NCI-H2081 (cell line): ENCODE measurements at places on chromosomes 16 and 17.
A peak's percentile ranks its signal among the peaks of the same experiment; 100 is the strongest.

GRCh38 chr16:20203272-20203671 lies 124.0 kb downstream of the GP2 start:
- DNase-seq, result no peak

GRCh38 chr16:29226782-29227181 lies 179.7 kb downstream of the NPIPB11 start:
- no peak for DNase-seq

DNA sequence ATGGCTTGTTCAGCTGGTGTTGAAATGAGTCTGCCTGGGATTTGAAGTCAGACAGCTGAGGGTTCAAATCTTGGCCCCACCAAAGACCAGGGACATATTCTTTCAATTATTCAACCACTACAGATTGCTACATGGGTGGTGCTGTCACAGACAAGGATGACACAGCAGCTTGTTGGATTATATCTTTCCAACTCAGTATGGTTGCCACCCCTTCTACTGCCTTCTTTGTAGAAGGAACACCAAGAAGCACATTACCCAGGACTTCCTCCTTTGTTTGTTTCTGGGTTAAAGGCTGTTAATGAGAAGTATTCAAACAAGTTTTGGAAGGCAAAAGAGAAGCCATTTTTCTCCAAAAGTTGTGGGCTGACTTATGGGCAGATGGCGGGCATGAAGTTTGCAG lies 78.6 kb downstream of the COPRS start:
- no peak for DNase-seq

- DNase-seq, result no peak
Measured at GRCh38 chr17:31448467-31449077, 57.1 kb downstream of the RAB11FIP4 start.

DNA sequence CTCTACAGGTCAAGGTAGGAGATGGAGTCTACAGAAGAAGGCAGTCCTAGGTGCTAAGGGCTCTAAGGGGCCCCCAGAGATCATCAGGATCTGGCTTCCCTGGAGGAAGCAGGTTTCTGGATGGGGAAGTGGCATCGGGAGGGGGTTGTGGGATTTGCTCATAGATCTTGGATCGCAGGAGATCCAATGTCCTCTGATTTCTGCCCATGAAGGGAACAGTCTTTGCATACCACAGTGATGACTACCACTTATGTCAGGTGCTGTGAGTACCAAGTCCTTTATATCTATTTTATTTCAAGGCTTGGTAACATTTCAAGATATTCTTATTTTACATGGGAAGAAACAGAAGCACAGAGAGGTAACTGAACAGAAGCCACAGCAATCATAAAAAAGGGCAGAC lies 164.0 kb downstream of the RGS9 start:
- DNase-seq, result no peak

DNA sequence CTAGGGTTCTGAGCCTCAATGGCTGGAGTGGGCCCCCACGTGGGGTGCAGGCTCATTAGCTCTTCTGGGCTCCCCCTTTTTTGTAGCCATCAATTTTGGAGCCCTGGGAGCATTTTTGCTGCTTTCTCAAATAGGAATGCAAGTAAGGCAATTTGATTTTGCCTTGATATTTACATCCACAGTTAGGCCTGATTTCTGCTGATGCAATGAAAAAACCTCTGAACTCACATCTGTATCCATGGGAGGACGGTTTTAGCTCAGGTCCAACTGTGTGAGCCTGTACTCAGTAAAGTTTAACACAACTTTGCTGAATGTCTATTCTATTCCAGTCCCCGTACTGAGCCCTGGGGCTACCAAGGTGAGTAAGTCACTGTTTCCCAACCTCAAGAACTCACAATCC lies 425.0 kb downstream of the HAPSTR1 start:
- DNase-seq, result no peak

DNA sequence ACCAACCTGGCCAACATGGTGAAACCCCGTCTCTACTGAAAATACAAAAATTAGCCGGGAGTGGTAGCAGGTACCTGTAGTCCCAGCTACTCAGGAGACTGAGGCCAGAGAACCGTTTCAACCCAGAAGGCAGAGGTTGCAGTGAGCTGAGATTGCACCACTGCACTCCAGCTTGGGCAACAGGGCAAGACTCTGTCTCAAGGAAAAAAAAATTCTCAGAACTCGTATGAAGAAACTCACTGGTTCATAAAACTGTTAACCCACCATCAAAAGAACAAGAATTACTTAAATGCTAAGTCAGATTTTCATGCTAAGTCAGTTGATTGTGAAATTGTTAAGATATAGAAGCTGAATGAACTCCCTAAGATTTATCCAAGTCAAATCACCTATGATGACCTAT lies 31.3 kb downstream of the SLC39A11 start:
- DNase-seq, result no peak

GRCh38 chr17:78048346-78049292 lies 79.9 kb downstream of the TMC6 start:
- no peak for DNase-seq

DNA sequence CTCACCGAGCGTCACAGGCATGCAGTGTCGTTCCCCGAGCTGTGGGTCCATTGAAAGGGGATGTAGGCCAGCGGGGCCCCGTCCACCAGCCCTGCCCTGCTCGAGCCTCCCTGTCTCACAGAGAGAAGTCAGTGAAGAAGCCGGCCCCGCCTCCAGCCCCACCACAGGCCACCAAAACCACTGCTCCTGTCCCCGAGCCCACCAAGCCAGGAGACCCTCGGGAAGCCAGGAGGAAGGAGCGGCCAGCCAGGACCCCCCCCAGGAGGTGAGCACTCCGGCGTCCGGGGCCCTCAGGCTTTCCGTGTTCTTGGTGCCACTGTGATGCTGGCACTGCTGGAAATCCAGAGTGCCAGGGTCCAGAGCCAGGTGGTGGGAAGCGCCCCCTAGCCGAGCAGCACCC lies 13.9 kb upstream of the IL17C start:
- no peak for DNase-seq

- no peak for DNase-seq
Measured at GRCh38 chr16:24844101-24845030, 1.4 kb upstream of the SLC5A11 start.

- DNase-seq, result no peak
Measured at GRCh38 chr16:28531777-28532744, 6.7 kb downstream of the NUPR1 start.

DNA sequence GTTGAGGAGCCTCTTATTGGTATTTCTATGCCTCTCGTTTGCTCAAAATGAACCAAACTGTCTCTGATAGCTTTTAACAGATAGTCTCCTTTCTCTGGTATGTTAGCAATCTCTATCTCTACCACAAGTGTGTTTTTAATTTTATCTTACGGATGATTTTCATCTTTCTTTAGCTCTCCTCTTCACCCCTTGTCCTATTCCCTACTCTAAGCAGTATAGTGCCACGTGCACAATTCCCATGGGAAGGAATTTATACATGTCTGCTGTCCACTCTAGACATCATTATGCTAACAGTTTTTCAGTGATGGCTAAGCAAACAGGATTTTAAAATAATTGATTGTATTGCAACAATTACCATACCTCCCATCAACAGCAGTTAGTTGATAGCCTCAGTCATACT lies 177.3 kb downstream of the CYB561 start:
- no peak for DNase-seq

DNA sequence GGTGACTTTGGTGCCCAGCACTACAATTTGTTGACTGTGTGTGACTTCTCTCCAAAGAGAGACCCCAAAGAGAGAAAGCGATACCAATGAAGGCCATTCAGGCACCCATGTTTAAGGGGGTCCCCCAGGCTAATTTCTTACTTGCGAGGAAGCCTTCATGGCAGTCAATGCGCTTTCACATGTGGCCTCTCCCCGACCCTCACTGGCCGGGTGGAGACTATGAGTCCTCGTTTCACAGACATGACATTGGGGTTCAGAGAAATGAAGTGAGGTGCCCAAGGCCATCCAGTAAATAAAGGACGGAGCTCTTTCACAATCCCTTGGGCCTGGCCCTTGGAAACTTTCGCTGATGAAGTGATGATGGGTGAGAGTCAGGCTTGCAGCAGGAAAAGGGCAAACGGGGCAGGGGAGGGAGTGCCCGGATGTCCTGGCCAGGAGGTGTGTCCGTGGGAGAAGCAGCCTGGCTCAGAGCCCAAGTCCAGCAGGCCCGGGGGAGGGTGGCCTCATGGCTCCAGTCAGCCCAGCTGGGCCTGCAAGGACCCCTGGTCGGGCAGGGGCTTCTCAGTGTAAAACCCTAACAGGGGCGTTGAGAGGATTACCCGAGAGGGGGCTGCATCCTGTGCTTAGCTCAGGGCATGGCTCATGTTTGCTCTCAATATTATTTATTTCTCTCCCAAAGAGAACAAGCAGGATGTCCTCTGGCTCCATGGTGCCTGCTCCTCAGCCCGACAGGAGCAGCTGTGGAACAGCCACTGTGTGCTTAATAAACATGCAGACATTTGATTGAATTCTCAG lies 14.7 kb downstream of the TBX2 start:
- no peak for DNase-seq

GRCh38 chr16:71474864-71475263 lies 12.8 kb upstream of the ZNF23 start:
- DNase-seq, result no peak

GRCh38 chr16:2955438-2955778 lies 8.7 kb upstream of the KREMEN2 start:
- DNase-seq, result no peak

- no peak for DNase-seq
Measured at GRCh38 chr17:28199115-28199514, 119.9 kb upstream of the TMEM97 start.

- DNase-seq, result no peak
Measured at GRCh38 chr16:78877114-78877655, 723.4 kb downstream of the MAF start.

- DNase-seq, result no peak
Measured at GRCh38 chr16:21703589-21704174, 39.9 kb downstream of the OTOA start.

DNA sequence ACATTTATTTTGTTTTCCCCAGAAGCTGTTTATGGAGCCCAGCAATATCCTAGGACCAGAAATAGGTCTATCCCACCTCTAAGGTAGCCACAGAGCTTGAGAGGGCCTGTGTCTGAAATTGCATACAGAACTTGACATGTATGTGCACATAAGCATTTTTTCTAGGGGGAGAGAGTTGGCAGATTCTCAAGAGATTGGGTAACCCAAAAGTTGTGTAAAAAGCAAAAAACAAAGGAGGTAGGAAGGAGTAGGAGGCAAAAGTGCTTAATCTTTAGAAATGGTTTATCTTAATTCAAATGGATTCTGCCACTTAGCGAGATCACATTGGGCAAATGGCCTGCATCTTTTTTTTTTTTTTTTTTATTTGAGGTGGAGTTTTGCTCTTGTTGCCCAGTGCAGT lies 3.5 kb downstream of the PLK1 start:
- no peak for DNase-seq

DNA sequence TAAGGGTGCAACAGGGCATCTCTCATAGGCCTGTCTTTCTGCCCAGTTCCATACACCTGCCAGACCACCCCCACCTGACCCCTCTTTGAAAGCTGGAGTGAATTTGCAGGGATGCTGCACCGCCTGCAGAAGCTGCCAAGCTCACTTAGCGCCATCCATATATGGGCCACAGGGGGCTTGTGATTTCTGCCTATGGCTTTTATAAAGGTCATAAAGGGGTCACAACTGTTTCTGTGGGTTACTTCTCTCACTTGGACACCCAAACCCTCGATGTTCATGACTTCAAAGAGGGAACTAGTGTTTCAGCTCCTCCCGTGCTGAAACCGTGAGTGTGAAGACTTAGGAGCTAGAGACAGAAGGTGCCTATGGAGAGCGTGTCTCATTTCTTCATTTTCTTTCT lies 23.9 kb upstream of the MEAK7 start:
- DNase-seq, result no peak

- DNase-seq, result no peak
Measured at GRCh38 chr16:50497592-50497991, 50.6 kb upstream of the NKD1 start.

DNA sequence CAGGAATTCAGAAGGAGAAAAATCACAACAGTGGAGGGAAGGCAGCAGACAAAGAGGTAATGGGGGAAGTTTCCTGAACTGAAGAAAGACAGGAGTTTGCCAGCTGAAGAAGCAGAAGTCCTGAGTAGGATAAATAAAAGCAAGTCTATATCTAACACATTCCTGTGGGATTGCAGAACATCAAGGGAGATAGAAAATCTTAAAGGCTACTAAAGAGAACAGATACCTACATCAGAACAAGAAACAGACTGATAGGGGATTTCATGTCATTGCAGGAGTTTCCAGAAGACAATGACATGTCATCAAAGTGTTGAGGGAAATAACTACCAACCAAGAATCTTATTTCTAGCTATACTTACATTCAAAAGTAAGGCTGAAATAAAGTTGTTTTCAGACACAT lies 21.3 kb upstream of the CRYBA1 start:
- no peak for DNase-seq

DNA sequence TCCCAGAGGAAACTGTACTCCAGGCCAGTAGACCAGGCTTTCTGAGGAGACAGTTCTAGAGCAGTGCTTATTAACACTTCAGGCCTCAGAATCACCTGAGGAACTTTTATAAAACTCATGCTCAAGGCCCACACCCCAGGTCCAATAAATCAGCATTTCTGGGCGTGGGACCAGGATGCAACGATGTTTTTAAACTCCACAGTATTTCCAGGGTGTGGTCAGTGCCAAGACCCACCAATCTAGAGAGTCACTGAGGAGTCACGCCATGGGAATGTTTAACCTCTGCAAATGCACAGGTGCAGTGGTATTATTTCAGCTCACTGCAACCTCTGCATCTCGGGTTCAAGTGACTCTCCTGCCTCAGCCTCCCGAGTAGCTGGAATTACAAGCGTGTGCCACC lies 3.9 kb upstream of the TRPV1 start:
- DNase-seq, result no peak

- no peak for DNase-seq
Measured at GRCh38 chr16:85286066-85286831, 174.0 kb upstream of the CIBAR2 start.

GRCh38 chr17:39096508-39097149 lies 54.8 kb downstream of the PLXDC1 start:
- DNase-seq, result no peak

GRCh38 chr17:50952013-50952412 lies 85.9 kb upstream of the TOB1 start:
- peak; percentile 96 for DNase-seq

GRCh38 chr17:74742978-74743545 lies 5.4 kb upstream of the NHERF1 start:
- no peak for DNase-seq
